ENCODE measurements at places on chromosomes 1 and 21. TPM values are rescaled to one million over a fixed set of nuclear protein-coding genes. Genes with fewer than 3 reads are reported as not detected.

DNA sequence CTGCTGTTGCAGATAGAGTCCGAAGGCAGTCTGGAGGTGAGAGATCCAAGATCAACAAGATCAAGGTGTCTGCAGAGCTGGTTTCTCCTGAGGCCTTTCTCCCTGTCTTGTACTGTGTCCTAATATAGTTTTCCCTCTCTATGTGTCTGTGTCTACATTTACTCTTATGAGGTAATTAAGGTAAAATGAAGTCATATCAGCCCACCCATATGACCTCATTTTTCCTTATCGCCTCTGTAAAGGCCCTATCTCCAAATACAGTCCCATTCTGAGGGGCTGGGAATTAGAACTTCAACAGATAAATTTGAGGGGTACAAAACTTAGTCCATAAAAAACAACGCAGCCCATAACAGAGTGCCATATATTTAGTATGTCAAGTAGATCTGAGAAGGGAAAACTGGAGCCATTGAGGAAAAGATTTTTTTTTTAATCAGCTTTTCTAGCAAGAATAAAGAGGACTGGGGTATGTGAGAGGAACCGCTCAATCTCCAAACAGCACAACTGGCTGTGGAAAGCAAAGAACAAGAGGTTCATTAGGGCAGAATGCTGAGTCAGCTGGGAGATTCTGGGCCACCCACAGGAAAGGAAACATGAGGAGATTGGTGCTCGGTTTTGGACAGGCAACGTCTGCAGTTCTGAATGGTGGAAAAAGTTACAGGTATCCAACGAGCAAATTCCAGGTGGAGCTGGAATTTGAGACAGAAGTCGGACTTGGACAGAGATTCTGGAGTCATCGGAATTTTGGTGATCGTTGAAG, 65.7 kb downstream of the MAP3K21 start:
- no peak for DNase-seq

- no peak for DNase-seq
Observed at GRCh38 chr1:156945881-156946661, 25.6 kb downstream of the LRRC71 start.

DNA sequence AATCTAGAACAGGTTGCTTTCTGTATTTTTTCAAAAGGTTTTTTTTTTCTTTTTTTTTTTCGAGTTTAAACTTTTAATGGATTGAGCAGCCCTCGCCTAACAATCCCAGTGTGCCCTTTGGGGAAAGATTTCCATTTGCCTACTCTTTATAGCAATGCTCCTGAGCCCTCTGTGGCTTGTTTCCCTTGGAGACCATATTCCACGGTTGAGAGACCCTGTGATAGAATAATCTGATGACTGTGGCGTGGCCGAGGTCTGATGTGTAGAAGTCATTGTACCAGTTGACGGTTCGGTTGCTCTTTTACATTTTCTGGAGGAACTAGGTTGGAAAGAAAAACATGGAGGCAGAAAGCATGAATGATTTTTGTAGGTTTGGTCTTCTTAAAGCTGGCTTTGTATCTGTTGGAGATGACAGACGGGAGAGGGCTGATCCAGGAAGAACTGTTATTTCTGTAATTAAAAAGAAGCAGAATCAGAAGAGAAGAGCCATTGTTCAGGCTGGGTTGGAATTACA, 305.7 kb upstream of the NRIP1 start:
- no peak for DNase-seq

GRCh38 chr1:34926156-34926555, 3.3 kb downstream of the DLGAP3 start:
- no peak for DNase-seq

PYHIN1 gene
- 48.2 TPM for total RNA-seq

USH2A gene
- not detected for total RNA-seq
